NCI-H1092 (cell line): ENCODE measurements at places on chromosomes 2 and 18.

DNA sequence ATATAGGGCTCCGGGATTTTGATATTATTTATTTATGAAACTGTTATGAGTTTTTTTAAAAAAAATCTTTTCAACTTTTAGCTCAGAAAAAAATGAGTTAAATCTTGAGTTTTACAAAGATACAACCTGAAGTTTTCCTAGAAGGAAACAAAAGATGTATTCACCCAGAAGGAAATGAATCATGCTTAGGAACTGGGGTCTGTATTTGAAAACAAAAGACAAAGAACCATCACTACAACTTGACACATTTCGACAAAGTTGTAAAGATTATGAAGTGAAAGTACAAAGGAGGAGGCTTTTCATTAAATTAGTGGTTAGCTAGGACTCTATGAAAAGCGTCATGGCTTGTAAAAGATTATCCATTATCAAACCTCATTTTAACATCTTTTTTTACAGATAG lies 143.3 kb downstream of the PDE1A start:
- DNase-seq, result no peak

GRCh38 chr2:63189026-63189425 lies 138.4 kb downstream of the OTX1 start:
- no peak for DNase-seq

- no peak for DNase-seq
Observed at GRCh38 chr2:122704109-122704563, 948.7 kb downstream of the TSN start.

DNA sequence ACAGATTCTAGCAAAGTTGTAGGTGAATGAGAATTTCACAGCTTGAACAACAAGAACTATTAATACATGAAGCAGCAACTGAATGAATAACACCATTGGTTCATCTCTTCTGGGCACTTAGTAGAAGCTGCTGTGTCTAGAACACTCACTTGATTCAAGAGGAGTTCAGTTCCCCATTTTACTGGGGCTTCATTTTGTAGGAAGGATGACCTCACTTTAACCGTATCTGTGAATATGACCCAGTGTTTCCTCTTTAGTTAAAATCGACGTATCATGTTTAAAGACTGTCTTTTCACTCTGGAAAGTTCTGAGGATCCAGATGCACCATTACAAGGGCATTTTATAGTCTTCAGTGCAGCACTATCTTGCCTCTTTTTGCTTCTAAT lies 47.8 kb downstream of the LRRTM1 start:
- no peak for DNase-seq

DNA sequence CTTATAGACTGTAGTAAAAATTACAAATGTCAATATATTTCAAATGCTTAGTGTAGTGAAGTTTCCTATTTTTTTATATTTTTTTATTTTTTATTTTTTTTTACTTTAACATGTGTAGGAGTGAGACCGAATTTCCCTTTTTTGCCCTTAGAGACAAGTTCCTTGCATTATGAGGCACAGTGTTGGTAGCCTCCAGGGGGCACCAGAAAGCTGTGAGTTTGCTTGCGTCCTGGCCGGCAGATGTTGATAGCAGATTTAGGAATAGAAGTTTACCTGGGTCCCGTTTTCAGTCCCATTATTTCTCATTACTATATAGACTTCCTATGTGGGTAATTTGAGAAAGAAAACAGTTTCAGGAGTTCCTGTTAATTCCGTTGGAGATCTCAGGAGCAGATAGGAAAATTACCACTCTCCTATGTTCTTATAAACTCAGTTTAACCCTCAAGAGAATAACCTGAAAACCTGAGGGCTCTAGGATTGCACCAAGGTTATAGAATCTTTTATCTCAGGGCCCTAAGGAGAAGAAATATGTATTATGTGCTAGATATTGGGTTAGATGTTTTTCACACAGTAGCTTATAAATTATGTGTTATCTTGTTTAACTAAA lies 157.5 kb upstream of the SESTD1 start:
- peak; percentile 0 for DNase-seq

DNA sequence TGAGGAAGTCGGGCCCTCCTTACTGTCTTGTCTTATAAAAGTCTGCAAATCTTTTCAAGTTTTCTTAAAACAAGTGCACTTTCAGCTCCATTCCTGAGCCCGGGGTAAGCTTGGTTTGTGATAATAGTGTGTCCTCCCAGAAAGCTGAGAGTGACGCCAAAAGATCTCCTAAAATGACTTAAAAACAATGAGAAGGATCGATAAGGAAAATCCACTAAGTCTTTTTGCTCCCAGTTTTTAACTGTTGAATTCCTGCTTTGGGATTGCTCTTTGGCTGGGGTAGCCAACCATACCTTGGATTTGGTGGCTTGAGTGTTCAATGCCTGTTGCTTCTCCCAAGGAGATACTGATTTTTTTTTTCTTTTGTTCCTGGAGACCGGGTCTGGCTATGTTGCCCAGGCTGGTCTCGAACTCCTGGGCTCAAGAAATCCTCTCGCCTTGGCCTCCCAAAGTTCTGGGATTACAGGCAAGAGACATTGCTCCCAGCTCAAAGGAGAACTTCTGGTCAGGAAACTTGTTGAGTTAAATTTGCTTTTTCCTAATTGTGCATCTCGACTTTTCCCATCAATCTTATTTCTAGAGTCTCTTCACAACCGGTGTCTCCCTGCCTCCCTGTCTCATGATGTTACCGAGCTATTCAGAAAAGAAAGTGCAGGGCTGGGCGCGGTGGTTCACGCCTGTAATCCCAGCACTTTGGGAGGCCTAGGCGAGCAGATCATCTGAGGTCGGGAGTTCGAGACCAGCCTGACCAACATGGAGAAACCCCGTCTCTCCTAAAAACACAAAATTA lies 3.0 kb downstream of the TGIF1 start:
- DNase-seq, result no peak

GRCh38 chr2:120853306-120854013 lies 117.8 kb downstream of the GLI2 start:
- DNase-seq, result no peak

DNA sequence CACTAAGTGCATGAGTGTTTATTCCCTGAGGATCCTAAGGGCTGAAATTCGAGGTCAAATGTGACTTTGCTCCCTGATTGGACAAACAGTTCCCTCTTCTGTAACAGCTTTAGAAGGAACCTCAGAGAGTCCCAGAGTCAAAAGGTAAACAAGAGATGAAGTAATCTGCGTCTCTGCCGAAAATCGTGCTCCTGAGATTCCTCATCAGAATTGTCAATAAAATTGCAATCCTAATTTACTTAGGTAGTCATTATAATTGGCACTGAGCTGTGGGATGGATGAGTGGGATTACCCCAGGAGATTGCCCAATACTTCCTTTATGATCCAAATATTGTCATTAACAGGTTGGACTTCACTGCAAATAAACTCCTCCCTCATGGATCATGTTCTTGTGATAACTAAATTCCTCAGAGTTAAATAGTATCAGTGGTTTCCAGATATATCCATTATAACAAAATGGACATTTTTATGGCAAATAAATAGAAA lies 907 bp upstream of the SUCLG1 start:
- no peak for DNase-seq

DNA sequence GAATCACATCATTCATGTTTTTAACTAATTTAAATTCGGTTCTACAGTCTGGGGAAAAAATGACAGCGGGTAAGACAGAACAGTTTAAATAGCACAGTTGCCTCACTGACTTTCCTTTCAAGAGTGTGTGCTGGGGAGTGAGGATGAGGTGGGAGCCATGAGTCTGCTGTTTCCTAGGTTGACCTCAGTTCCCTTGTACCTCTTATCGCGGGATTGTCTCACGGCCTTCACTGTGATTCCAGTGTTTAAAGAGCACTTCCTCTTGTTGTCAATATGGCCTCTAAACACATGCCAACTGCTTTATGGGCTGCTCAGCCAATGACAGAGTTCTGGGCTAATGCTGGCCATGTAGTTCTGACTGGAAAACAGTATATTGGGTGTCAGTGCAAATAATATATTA lies 41.6 kb upstream of the ALMS1 start:
- DNase-seq, result no peak

GRCh38 chr2:156147594-156148330 lies 184.8 kb downstream of the NR4A2 start:
- no peak for DNase-seq

- no peak for DNase-seq
Observed at GRCh38 chr2:893311-893710, 57.3 kb upstream of the SNTG2 start.

DNA sequence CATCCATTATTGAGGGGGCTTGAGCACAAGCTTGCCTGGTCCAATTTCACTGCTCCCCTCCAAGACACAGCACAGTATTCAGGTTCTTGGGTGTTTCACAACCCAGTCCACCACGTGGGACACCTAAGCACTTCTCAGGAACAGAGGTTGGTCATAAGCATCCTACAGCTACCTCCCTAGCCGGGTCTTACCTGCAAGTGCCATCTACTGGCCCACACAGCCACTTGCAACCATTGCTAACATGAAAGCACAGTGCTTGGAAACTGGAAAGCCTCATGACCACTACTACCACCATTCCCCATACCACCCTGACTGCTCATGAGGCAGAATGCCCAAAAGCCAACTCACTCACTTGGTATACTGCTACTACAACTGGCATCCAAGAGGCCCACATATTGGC lies 105.7 kb upstream of the RPRM start:
- no peak for DNase-seq

DNA sequence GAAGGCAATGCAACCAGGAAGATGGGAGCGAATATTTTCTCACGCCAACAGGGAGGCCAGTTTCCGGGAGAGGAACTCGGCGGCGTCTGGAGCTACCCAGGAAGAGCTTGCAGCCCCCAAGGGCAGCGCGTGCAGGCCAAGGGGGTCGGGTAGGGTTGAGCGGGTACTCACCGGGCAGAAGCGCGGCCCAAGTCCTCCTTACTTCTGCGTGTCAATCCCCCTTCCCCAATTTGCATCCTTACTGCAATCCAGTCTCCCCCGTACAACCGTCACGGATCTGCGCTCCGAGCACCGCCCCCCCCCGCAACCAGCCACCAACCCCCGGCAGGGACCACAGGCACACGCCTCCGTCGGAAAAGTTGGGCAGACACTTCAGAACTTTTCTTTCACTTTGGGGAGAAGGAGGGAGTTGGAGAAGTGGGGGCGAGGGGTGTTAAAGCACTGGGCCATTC lies 1.3 kb downstream of the ATP8B1 start:
- DNase-seq, result no peak

DNA sequence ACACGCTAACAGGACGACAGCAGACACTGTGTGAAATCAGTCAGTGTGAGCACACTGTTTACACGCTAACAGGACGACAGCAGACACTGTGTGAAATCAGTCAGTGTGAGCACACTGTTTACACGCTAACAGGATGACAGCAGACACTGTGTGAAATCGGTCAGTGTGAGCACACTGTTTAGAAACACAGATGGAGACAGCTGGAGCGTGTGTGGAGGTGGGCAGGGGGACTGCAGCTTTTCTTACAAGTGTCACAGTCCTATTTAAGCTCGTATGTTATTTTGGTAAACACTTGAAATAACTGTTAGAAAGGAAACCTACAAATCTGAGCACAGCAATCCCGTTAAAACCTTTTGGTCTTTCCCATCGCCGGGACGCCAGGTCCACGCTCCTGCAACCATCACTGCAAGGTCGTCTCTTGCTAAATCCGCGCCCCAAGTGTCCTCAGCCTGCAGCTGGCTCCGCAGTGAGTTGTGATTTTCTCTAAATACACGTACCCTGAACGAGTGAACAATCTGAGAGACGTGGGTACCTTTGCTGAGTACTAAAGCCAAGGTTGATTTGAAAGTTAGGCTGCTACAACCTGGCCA lies 58.9 kb upstream of the CTDP1 start:
- DNase-seq, result no peak

- DNase-seq, result no peak
Observed at GRCh38 chr18:54999016-54999415, 39.8 kb upstream of the CCDC68 start.

DNA sequence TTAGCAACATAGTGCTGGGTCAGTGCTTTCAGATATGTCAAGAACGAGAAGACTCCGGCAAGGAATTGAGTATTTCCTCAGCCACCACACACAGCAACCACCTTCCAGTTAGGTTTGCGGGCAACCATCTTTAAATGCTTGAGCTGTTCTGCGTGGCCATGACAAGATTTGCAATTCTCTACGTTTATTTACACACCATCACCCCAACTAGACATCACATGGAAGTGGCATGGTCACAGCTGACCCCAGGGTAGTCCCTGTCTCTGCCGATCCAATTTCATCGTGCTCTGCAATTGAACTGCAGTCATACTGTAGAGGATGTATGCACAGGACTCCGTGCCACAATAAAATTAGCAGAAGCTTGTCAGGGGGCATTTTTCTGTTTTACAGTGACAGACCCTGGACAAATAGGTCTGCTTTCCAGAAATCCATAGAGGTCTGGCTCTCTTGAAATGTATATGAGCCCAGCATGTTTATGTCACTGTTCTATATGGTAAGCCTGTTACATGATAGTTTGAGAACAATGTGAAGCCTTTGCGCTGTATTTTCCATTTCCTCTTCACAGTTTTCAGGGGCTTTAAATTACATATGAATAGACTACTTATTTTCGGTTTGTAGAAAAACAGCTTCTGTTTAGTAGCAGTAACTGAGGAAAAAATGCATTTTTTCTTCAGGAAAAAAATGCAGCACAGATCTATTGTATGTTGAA lies 605.2 kb downstream of the NR4A2 start:
- DNase-seq, result no peak

GRCh38 chr2:11997142-11997541 lies 250.7 kb downstream of the LPIN1 start:
- no peak for DNase-seq

- DNase-seq, result no peak
Observed at GRCh38 chr2:123961576-123961975, 63.5 kb upstream of the CNTNAP5 start.

GRCh38 chr18:373780-374179 lies 105.9 kb upstream of the THOC1 start:
- DNase-seq, result no peak

- no peak for DNase-seq
Observed at GRCh38 chr2:38138996-38139395, 63.0 kb upstream of the CYP1B1 start.

GRCh38 chr18:61085036-61085435 lies 248.2 kb upstream of the CDH20 start:
- DNase-seq, result no peak

GRCh38 chr2:145751155-145751554 lies 1231.2 kb upstream of the ZEB2 start:
- no peak for DNase-seq

DNA sequence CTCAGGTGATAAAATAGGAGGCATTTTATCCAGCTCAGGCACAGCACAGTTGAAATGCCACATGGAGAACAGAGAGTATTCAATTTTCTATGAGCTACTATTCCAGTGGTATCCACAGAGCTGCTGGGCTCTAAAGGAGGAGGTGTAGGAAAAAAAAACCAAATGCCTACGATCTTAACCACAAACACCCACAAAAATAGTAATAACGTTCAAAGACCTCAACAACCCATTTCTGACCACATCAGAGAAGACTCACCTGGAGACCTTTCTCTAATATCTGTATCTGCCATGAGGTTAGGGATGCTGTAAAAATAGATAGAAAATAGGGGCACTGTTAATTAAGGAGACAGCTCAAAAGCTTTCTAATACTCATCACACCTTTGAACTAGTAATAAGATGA lies 294.6 kb upstream of the PARD3B start:
- DNase-seq, result no peak

GRCh38 chr2:27054721-27055120 lies 3.3 kb downstream of the AGBL5 start:
- no peak for DNase-seq
